ENCODE measurements at places on chromosomes 4 and X.

GRCh38 chrX:72366701-72367454 lies 61.2 kb upstream of the CITED1 start:
- no peak for DNase-seq

DNA sequence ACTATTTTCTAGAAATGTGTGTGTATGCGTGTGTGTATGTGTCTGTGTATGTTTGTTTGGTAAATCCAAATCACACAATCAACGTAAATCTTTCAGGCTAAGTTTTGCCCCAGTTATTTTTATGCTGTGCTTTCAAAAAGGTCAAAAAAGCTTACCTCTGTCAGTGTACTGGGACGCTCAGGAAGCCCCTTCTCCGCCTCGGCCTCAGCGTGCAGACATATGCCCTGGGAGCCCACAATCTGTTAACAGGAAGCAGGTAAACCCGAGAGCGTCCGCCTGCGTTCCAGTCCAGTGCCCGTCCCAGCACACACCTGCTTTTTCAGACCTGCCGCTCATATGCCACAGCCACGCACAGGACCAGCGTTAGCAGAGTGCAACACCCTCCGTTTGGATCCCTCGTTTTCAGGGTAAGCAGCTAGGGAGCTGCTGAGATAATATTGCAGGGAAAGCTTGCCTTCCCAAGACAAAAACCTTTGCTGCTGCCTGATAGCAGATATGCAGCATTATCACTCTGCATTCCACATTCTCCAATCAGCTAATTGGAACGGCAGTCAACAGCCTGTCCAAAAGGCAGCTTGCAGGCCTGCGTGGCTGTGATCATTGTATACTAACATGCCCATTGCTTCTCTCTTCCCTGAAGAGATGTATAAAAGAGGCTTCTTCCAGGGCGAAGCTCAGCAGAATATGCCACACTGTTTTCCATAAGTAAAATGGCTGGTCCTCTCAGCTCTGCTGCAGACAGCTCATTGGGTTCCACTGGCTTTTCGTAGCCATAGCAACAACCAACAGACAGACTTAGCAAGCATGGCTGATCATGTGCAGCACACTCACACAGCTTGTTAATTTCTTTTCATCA lies at the start of gene SORBS2:
Gene SORBS2, minus strand, starts transcription at position 686 of the 856 bp plus-strand sequence. CDS start 121,623 bp downstream, outside the sequence.
- peak; percentile 74 for DNase-seq

GRCh38 chr4:147736458-147736857 lies 4.6 kb downstream of the ARHGAP10 start:
- DNase-seq, result no peak

DNA sequence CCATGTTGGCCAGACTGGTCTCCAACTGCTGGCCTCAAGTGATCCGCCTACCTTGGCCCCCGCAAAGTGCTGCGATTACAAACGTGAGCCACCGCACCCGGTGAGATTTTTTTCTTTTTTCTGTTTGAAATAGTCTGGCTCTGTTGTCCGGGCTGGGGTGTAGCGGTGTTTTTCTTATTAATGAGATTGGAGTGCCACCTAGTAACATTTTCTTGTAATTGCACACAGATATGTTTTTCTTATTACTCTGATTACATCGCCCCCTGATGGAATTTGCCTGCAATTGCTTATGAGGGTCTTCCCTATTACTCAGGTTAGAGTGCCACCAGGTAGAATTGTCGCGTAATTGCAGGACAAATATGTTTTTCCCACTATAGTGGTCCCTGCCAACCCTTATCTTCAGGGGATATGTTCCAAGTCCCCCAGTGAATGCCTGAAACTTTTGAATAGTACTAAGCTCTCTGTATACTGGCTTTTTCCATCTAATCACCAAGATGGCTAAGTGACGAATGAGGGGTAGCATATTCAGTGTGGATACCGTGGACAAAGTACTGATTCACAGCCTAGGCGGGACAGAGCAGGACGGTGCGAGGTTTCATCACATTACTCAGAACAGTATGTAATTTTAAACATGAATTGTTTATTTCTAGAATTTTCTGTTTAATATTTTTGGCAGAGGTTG lies 8.6 kb upstream of the PDHA1 start:
- peak; percentile 14 for DNase-seq

DNA sequence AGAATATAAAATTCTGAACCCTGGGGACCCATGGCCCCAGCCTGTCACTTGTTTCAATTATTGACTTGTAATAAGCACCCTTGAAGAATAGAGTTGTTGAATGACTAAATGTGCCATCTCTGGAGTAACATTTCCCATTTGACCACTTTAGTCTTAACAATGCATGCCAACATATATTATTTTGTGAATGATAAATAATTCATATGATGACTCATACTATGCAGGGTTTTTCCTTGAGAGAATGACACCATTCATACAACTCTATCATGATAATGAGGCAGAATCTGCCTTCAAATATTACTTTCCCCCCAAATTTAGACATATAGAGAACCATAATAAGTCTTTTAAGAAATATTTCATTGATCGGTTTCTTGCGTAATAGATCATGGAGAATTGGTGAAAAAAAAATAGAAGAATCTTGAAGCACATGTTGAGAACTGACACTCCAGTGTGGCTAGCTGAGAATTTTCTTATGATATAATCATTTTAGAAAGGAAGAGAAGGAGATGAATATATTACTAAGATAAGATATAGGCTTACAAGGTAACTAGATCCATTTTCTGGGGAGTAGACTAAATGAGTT lies 404.5 kb downstream of the GRXCR1 start:
- no peak for DNase-seq

DNA sequence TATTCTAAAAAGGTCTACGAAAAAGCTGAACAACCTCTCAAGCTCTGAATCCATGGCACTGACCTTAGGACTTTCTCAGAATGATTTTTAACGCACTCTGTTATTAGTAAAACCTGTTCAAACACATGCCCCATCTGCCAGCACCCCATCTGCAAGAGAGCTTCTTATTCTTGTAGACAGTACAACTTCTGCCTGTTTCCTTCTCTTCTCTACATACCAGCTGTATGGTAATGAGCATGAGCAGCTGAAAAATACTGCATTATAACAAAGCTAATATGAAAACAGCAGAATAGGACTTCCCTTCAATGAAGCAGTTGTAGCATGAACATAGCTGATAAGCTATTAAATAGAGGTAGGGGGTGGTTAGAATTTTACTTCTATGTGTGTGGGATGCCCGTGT lies 167.9 kb downstream of the FBXW7 start:
- DNase-seq, result no peak

DNA sequence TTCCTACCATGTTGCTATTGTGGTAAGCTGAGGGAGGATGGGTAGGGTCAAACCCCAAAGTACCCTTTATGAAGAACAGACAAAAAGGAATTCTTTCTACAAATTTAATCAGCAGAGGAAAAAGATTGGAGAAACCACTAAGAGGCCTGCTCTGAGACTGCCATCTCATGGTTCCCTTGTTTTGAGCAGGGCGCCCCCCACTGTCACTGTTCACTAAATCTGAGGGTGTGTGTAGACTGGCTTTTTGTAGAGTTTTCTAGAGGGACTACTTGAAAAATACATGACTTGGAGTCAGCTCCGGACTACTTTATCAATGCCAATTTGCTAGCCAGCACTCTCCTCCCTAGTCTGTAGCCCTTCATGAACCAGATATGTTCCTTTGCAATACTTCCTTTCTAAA lies 324.8 kb downstream of the FRMPD4 start:
- no peak for DNase-seq

- no peak for DNase-seq
These were observed 568.0 kb downstream of the TECRL start for GRCh38 chr4:63841266-63841665.

DNA sequence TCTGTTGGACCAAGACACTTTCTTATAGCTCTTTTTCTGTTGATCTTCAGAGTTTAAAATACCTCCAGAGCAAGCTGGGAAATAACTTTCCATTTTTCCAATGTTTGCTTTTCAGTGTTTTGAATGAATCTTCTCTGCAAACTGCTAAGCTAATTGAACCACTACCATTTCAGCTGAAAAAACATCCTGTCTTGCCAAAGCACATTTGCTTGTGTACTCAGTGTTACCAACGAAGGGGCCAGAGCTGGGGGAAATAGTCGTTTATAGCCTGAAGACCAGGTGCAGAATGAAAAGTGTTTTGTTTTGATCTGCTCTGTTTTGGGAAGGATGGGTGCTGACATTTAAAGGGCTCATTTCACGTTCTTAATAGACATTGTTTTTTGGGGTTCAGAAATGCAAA lies 88.4 kb upstream of the CLNK start:
- peak; percentile 6 for DNase-seq

GRCh38 chr4:88110826-88111225 lies 47.6 kb downstream of the ABCG2 start:
- no peak for DNase-seq

DNA sequence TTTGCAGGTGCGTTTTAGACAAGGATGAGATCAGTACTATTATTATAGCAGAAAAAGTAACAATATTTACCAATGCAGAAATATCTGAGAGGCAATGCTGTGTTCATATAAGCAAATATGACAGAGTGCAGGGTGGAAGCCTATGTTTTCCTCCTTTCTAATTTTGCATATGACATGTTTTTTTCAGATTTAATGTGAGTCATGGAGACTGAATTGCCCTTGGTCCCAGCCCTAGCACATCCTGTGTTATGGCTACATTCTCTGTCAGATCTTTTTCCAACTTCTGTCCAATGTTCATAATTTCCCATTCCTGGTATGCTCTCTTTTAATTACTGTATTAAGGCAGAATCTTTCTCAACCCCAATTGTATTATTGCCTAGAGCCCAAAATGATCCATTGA lies 165.6 kb downstream of the SLC7A11 start:
- DNase-seq, result no peak

DNA sequence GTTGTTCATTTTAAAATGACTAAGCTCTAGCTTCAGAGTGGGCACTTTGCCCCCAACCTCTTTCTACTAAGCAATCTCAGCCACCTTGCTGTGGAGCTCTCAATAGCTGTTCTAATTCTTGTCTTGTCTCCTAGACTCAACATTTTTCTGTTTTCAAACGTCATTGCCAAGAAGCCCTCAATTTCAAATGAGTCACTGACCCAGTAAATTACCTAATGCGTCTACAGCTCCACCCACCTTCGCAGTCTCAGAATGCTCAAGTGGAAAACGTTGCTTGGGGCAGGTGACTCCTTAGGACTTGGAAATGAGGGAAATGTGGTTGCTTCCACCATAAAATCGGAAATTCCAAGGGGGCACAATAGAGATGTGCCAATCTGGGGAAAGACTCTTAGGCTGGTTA lies 59.0 kb downstream of the ING2 start:
- DNase-seq, result no peak

DNA sequence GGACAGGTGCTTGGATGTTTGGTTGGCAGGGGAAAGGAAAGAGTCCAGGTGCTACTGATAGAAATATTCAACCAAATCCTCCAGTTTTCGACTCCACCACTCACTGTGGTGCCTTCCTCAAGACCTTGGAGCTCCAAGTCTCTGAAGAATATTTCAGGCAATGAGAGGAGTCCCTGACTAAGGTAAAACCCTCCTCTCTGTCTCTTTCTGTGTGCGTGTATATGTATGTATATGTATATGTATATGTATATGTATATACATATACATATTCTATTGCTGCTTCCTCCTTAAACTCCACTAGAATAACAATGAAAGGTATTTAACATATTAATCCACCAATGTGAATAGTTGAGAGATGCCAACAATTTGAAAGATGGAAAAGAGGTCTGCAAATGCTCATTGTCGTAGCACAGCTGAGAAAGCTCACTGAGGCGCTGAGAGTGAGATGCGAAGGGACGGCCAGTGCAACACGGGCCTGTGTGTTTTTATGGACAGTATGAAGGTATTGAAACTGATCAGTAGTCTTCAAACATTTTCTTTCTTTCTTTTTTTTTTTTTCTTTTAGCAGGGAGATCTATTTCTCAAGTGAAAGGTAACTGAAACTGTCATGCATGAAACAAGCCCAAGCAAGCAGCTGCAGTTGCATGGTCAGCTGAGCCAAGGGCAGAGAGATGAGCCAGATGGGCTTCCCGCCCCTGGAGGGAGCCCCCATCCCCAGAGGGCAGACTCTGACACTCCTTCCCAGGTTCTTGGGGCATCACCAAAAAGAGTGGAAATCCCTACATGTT lies 41.1 kb upstream of the HS3ST1 start:
- DNase-seq, result no peak

- DNase-seq, result no peak
These were observed 210.5 kb downstream of the PWWP3B start for GRCh38 chrX:106378616-106379015.

GRCh38 chr4:189809839-189810238 lies 130.8 kb upstream of the FRG1 start:
- DNase-seq, result no peak

GRCh38 chr4:18934197-18934596 lies 912.6 kb upstream of the LCORL start:
- no peak for DNase-seq

DNA sequence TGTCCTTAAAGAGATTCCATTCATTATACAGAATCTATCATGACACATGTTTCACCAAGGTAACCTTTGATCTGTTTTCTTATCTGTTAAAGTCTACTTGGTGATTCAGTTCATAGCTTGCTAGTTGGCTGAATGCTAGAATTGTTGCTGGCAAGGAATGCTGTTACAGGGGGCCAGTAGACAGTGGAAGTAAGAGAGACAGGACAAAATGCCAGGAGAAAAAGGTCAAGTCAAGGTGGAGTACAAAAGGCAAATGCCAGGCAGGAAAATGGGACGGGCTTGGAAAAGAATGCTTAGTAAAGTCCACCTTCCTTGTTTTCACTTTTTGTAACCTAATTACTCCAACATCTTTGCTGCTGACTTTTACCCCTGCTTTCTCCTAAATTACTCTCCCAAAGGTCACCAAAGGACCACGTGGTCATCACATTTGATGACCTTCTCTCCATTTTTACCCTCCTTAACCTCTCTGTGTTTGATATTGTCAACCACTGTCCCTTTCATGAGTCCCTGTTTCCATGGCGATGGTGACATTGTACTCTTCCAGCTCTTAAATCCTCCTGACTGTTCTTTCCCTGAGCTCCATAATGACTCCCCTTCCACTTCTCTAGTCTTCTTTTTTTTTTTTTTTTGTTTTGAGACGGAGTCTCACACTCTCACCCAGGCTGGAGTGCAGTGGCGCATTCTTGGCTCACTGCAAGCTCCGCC lies 24.5 kb upstream of the TAPT1 start:
- DNase-seq, result no peak

DNA sequence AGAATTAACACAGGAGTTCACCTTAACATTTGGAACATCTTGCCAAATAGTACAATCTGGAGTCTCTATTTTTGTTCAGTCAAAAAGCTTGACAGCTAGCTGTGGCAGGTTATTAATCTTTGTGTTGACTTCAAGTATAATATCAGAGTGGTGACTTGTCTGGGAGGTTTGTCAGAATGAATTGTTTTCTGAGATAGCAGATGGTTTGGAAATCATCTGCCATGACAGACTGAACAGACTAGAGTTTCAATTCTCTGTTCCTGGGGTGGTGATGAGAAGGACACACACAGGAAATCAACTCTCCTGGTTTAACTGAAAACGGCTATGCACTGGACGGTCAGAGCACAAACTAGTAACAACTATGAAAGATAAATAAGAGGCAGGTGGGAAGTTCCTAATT lies 203.3 kb upstream of the EMCN start:
- DNase-seq, result no peak

- DNase-seq, result no peak
These were observed 52.6 kb downstream of the FNIP2 start for GRCh38 chr4:158821228-158821971.

- DNase-seq, result no peak
These were observed 33.5 kb downstream of the NSG1 start for GRCh38 chr4:4420421-4420820.

- peak; percentile 88 for DNase-seq
These were observed 28.3 kb downstream of the FGFRL1 start for GRCh38 chr4:1039493-1040343.

Measured in stomach (tissue), 19 donors.